ENCODE measurements at places on chromosomes 16 and 17. TPM values are rescaled to one million over a fixed set of nuclear protein-coding genes. Genes with fewer than 3 reads are reported as not detected.

- peaks cover 3% of the 10 kb centered on the region for H3K4me1 ChIP-seq
- H3K27ac ChIP-seq: no peak overlapping the region
- no peaks in the 10 kb centered on the region for H3K27me3 ChIP-seq
- H3K4me3 ChIP-seq: peak overlapping the region; percentile 58
- H3K36me3 ChIP-seq: no peaks in the 10 kb centered on the region
Observed at GRCh38 chr17:32520104-32520701, 33.4 kb downstream of the CDK5R1 start.

The SPATA22 gene
- total RNA-seq: not detected

The TVP23A gene
- total RNA-seq: 0.16 TPM

The CDH3 gene
- total RNA-seq: 0.32 TPM

- H3K4me1 ChIP-seq: no peaks in the 10 kb centered on the region
- no peak overlapping the region for H3K27ac ChIP-seq
- no peaks in the 10 kb centered on the region for H3K27me3 ChIP-seq
Observed at GRCh38 chr17:33266611-33267010, 26.5 kb downstream of the ASIC2 start.

GRCh38 chr16:75742424-75743047 is 16.2 kb upstream of the CPHXL start:
- no peak for DNase-seq
- H3K27me3 ChIP-seq: no peaks in the 10 kb centered on the region
- H3K36me3 ChIP-seq: no peaks in the 10 kb centered on the region
- no peak overlapping the region for H3K4me3 ChIP-seq
- H3K4me1 ChIP-seq: no peaks in the 10 kb centered on the region
- no peak overlapping the region for H3K27ac ChIP-seq

GRCh38 chr16:70689970-70690891 is 4.4 kb upstream of the MTSS2 start:
- no peak overlapping the region for H3K4me3 ChIP-seq
- no peaks in the 10 kb centered on the region for H3K36me3 ChIP-seq
- DNase-seq: peak; percentile 65
- peaks cover 4% of the 10 kb centered on the region for H3K27me3 ChIP-seq
- peak overlapping the region; percentile 87 for H3K27ac ChIP-seq

DNA sequence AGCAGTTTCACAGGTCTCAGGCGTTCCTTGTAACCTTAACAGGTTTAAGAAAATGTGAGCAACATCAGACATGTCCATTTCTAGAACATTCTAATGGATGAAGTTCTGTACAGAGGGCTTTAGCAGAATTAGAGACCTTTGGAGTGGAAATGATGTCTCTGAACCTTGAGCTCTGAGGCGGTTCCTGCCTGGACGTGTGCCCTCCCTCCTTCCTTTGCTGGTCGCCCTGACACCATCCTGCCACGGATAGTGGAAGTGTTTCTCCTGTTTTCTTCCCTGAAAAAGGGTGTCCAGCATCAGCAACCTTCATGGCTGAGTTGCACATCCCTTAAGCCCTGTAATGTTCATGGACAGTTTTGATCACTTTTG is 11.1 kb downstream of the SPATA33 start:
- no peaks in the 10 kb centered on the region for H3K4me1 ChIP-seq
- no peak overlapping the region for H3K4me3 ChIP-seq
- no peaks in the 10 kb centered on the region for H3K36me3 ChIP-seq
- no peak for DNase-seq
